CD4-positive, alpha-beta T cell treated with Interleukin-6 at 100 ng/mL for 8 hours (primary cell): ENCODE measurements at places on chromosomes 1 and 21.
A peak's percentile ranks its signal among the peaks of the same experiment; 100 is the strongest.

- DNase-seq: no peak
Observed at GRCh38 chr1:47196622-47197021, 6.8 kb upstream of the PDZK1IP1 start.

- DNase-seq: no peak
Observed at GRCh38 chr1:16421201-16421600, 16.0 kb downstream of the SPATA21 start.

DNA sequence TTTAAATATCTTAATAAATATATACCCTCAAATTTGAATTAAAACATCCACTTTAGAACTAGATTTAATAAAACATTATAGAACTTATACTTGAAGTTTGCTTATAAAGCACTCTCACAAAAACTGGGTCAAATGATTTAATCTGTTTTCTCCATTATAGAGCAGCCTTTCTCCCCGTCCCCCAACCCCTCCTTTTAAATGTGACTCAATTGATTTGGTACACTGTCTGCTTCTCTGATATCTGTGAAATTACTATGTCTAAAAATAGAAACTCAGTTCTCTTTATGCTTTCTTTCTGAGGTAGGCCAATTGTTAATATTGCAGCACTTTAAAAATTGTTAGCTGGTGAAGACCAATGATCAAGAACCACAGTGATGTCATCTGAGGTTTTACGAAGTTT lies 6.9 kb upstream of the ZBTB21 start:
- DNase-seq: no peak

DNA sequence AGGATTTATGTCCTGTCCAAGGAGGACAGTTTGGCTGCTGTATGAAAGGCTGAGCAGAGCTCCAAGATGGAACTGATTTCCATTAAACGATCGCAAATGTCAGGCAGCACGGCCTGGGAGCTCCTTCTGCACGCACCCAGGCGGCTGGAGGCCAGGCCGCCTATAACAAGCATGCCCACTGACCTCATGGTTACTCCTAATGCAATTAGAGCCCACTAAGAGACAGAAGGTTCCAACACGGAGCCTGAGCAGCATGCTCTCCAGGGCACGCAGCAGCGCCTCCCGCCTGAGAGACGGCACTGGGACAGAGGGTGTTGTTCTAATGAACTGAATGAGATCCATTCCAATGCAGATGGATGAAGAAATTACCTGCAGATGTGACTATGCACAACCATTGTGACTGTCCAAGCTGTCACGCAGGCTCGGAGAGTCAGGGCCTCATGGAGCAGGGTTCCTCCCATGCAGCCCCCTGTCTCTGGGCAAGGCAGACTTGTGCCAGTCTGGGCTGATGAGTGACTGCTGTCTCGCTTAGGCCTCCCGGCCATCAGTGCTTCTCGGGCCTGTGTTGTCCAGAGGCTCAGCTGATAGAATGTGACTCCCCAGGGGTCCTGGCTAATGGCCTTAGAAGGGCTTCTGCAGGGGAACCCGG lies 25.2 kb upstream of the CDCA8 start:
- no peak for DNase-seq

DNA sequence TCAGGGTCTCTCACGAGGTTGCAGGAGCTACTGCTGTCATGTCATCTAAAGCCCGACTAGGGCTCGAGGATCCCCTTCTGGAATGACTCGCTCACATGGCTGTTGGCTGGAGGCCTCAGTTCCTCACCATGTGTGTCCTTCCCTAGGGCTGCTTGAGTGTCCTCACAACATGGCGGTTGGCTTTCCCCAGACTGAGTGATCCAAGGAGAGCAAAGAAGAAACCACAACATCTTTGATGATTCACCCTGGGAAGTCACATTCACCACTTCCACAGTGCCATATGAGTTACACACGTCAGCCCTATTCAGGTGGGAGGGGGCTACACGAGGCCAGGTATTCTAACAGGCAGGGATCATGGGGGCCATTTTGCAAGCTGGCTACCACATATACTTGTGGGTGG lies 64.9 kb downstream of the FHAD1 start:
- no peak for DNase-seq

- DNase-seq: no peak
Observed at GRCh38 chr1:172680733-172681275, 21.9 kb downstream of the FASLG start.

DNA sequence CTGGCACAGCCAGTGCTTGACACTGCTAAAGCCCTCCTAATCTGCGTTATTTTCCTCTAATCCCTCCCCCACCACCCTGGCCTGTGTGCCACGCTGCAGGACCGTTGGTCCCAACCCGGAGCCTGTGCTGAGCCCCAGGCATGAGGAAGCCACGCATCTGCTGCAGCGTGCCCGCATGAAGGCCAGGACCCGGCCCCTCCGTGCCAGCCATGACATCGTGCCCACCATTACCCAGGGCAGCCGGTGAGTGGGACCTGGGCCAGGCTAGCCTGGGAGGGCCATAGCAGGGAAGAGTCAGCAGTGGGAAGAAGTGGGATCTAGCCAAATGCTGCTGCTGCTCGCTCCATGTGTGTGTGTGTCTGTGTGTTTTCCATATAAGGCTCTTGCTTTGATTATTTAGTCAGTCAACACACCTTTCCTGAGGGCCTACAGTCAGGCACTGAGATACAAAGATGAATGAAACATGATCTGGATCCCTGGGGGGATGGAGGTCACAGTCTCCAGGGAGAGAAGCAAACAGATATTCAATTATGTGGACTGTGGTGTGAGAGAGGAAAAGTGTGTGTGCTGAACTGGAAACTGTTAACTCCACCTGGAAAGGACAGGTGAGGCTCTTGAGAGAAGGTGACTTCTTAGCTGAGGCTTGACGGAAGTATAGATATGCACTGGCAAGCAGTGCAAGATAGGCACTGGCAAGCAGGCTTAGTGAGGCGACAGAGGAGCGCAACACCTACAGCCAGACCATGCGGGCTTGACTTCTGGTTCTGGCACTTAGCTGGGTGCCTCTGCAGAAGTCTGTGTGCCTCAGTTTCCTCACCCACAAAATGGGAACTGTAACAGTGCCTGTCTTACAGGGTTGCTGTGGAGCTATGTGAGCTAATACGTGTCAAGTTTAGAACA lies 15.9 kb downstream of the KIAA1614 start:
- DNase-seq: no peak

- no peak for DNase-seq
Observed at GRCh38 chr1:58854576-58854975, 70.7 kb upstream of the JUN start.

DNA sequence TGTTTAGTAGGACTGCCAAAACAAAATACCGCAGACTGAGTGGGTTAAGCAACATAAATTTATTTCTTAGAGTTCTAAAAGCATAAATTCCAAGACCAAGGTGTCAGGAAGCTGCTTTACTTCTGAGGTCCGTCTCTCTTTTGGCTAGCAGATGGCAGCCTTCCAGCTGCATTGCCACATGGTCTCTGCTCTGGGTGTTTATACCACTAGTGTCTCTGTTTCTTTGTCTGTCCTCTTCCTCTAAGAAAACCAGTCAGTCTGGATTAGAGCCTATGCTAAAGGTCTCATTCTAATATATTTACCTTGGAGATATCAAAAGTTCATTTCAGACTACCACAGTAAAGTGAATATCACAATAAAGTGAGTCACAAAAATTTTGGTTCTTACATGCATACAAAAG lies 519.8 kb downstream of the COL11A1 start:
- no peak for DNase-seq

DNA sequence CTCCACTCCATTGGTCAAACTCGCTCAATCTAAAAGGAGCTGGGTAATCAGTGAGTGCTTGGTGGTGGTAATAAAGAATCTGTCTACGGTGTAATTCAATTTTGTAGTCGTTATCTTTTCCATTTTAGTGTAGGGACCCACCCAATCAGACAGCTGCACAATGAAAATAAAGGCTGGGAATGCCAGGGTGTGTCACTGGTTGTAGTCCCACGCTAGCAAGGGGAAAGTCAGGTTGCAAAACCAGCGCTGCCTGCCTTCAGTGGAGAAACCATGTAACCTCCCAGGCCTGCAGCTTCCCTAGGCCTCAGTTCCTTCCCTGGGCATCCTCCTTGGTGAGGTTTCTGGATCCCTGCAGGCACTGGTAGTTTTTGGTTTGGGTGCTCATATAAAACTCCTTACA lies 49.4 kb upstream of the PPP2R5A start:
- no peak for DNase-seq

DNA sequence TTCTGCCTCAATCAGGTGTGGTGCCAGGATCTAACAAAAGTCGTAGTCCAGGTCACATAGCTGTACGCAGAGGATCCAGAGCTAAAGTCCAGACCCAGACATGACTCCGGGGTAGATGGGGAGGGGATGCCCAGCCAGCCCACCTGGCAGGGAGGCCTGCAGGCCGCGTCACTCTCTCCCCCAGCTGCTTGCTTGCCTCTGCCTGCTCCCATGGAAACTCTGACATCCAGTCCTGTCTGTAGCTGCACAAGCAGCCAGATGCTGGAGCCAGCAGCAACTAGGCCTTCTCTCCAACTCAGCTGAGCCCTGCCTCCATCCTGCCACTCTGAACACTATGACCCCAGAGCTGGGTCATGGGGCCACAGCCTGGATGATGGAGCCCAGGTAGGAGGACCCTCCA lies 8.1 kb downstream of the COL8A2 start:
- no peak for DNase-seq

DNA sequence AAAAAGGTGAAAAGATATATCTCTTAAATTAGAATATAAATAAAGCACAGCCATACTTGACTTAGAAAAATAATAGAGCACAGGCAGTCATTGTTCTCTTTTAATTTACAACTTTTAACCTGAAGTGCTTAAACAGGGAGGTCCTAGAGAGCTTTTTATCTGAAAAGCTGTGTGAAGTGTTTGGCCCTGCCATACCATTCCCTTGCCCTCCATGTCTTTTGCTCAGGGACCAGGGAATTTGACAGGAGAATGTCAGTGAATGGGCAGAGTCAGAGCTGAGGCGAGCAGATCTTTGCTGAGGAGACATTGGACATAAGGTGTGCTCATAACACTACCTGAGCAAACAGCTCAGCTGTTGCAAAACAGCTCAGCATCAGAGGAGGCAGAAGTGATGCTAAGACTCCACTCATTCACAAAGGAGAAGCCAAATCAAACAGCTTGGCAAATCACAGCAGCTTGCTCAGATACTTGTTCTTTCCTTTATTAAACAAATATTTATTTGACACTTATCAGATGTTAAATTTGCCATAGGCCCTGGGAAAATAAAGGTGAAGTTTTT lies 14.9 kb upstream of the MGST3 start:
- no peak for DNase-seq

DNA sequence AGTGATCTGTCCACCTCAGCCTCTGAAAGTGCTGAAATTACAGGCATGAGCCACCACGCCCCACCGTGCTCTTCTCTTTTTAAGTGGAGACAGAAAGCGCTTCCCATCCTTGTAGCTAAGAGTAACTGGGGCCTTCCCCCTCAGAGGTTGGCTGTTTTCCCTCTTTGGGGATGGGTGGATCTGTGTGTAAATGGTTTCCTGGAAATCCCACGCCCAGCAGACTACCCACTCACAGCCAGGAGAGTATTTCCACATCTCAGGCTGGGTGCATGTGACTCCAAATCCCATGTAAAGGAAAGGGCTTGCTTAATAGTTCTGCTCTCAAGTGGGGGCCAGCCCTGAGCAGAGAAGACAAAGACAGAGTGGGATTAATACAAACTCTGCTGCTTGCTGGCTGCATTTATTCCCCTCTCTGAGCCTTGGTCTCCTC lies 19.6 kb upstream of the TCEA3 start:
- DNase-seq: no peak

DNA sequence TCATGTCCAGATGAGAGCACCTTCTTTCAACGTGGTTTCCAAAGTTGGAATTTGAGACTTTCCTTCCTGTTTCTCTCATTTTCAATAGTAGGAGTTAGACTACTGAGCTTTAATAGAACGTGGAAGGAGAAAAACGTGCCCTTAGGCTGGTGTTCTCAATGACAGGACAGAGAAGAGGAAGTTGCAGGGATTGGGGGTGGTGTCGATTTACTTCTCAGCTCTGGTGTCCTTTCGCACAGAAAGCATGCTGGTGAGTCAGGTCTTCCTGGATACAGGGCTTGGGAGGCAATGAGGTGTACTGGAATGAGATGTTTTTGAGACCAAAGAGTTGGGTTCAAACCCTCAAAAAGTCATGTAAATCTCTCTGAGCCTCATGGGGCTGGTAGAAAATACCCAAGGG lies 67.1 kb downstream of the HIVEP3 start:
- DNase-seq: no peak

DNA sequence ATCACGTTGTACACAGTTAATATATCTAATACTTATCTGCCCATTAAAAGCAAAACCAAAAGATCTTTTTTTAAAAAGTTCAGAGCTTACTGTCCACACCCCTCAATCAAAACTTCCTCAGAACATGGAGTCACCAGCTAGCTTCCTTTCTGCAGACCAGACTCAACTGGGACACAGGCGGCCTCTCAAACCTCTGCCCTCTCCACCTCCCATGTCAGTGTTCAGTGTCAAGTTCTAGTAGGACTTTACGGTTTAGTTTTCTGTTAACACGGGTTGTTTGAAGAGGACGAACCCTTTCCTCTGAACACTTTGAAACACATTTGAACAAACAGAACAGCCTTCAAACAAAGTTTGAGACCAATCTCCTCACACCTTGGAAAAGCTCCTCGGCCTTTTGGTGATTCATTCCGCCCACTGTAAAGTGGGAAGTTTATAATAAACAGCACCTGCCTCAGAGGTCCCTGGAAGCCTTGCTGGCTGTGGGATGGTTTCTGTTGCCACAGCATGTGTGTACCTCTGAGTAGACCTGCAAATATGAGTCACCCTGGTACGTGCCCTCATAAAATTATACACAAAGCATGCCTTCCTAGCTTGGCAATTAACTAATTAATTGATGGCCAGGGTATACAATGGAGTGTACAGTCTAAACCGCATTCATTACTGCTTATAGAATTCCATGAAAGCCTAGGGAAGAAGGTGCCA lies 48.4 kb upstream of the SIPA1L2 start:
- no peak for DNase-seq

DNA sequence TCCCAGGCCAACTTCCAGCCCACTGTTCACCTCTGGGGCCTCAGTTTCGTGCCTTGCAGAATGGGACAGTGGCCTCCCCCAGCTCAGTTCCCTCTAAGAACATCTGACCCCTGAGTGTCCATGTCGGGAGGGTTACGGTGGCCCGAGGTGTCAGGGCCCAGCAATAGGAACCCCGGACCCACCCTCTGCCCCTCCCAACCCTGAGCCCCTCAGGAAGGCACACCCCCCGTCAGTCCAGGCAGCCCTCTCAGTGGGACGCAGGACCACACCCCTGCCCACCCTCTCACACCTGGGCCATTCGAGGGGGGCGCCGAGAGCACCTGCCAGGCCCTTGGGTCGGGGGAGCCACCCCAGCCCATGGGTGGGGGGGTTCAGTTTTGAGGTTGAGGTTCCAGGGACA lies 447 bp downstream of the TTC34 start:
- DNase-seq: no peak

DNA sequence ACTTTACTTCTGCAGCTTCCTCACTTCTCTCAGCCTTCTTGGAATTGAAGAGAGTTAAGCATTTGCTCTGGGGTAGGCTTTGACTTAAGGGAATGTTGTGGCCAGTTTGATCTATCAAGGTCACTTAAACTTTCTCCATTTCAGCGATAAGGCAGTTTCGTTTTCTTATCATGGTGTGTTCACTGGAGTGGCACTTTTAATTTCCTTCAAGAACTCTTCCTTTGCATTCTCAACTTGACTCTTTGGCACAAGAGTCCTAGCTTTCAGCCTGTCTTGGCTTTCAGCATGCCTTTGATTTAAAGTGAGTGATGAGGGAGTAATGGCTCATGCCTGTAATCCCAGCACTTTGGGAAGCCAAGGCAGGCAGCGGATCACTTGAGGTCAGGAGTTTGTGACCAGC lies 38.7 kb downstream of the HS2ST1 start:
- DNase-seq: no peak

GRCh38 chr1:203287109-203287893 lies 18.0 kb upstream of the BTG2 start:
- DNase-seq: peak; percentile 85
